ENCODE measurements at places on chromosomes 5 and 9.
A peak's percentile ranks its signal among the peaks of the same experiment; 100 is the strongest.

- H3K4me1 ChIP-seq, result no peaks in the 10 kb centered on the region
- no peak overlapping the region for H3K4me3 ChIP-seq
- no peaks in the 10 kb centered on the region for H3K27me3 ChIP-seq
- DNase-seq, result no peak
- H3K27ac ChIP-seq, result no peak overlapping the region
Measured at GRCh38 chr5:15472116-15472515, 27.9 kb upstream of the FBXL7 start.

- H3K27ac ChIP-seq, result no peak overlapping the region
- H3K27me3 ChIP-seq, result peaks cover 31% of the 10 kb centered on the region
- H3K36me3 ChIP-seq, result no peaks in the 10 kb centered on the region
- no peak overlapping the region for H3K4me3 ChIP-seq
Measured at GRCh38 chr9:87829756-87830155, 52.9 kb upstream of the SPATA31E1 start.

DNA sequence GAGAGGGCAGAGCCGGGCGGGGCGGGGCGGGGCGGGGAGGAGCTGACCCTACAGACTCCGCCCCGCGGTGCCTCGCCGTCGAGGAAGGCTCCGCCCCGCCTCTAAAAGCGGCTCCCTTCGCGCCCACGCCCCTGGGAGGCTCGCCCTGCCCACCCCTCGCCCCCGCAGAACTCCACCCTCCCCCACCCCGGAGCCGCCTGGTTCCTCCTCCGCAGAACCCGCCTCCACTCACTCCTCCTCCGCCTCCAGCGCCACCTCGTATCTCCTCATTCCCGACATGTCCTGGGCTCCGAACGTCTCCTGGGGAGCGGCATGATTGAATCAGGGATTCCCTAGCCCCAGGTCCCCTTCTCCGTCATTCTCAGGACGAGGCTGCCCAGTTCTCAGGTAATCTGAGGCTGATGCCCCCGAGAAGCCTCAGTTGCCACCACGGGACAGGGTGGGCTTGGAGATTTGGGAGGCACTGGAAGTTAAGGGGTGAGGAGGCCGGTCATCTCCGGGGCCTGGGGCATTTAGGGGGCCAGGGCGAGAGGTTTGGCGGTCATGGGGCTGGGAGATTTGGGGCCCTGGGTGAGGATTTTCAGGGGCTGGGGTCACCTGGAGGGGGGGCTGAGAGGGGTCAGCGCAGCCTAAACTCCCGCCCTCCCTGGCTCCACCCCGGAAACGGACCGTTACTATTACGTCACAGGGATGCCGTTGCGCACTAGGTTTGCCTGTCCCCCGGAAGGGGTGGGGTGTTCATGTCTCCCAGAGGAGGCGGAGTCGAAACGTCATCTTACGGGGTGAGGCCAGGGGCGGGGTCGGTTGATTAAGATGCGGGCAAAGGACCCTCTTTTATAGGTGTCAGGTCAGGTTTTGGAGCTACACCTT is 3.2 kb upstream of the CCL27 start:
- peak overlapping the region; percentile 98 for H3K27ac ChIP-seq
- H3K27me3 ChIP-seq, result no peaks in the 10 kb centered on the region
- peak; percentile 98 for DNase-seq
- H3K36me3 ChIP-seq, result peaks cover 46% of the 10 kb centered on the region

GRCh38 chr5:36054647-36055046 is 12.0 kb downstream of the UGT3A2 start:
- no peak overlapping the region for H3K27ac ChIP-seq
- H3K36me3 ChIP-seq, result no peaks in the 10 kb centered on the region
- H3K4me1 ChIP-seq, result no peaks in the 10 kb centered on the region
- no peak for DNase-seq

GRCh38 chr9:135392511-135392910 is 87.1 kb upstream of the PPP1R26 start:
- no peaks in the 10 kb centered on the region for H3K36me3 ChIP-seq
- H3K27me3 ChIP-seq, result no peaks in the 10 kb centered on the region
- no peak overlapping the region for H3K27ac ChIP-seq
- H3K4me3 ChIP-seq, result no peak overlapping the region
- no peaks in the 10 kb centered on the region for H3K4me1 ChIP-seq
- no peak for DNase-seq

- no peaks in the 10 kb centered on the region for H3K36me3 ChIP-seq
- H3K4me1 ChIP-seq, result no peaks in the 10 kb centered on the region
- H3K27me3 ChIP-seq, result no peaks in the 10 kb centered on the region
- H3K4me3 ChIP-seq, result no peak overlapping the region
- DNase-seq, result no peak
Measured at GRCh38 chr5:3288325-3288724, 307.3 kb upstream of the IRX1 start.

DNA sequence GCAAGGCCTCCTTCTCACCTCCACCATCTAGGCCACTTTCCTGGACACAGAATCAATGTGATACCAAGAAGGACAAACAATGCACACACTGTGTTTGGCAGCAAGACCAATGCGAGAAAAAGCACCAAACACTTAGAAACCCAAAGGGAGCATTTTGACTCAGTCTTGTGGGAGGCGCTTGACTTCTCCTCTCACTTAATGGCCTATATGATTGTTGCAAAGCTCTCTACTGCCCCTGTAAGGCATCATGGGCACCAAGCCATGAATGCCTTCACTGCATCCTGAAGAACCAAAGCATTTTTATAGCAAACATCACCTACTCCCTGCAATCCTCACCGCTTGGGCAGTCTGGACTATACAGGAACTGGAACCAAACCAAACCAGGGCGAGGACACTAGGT is 57.5 kb downstream of the CDH6 start:
- no peak overlapping the region for H3K4me3 ChIP-seq
- H3K36me3 ChIP-seq, result no peaks in the 10 kb centered on the region
- no peak for DNase-seq
- no peaks in the 10 kb centered on the region for H3K27me3 ChIP-seq

GRCh38 chr9:90268613-90269012 is 374.0 kb downstream of the DIRAS2 start:
- H3K27me3 ChIP-seq, result no peaks in the 10 kb centered on the region
- no peak overlapping the region for H3K4me3 ChIP-seq
- no peaks in the 10 kb centered on the region for H3K4me1 ChIP-seq

GRCh38 chr9:93574900-93575795 is 1.2 kb upstream of the PHF2 start:
- no peaks in the 10 kb centered on the region for H3K36me3 ChIP-seq
- peak overlapping the region; percentile 96 for H3K27ac ChIP-seq
- H3K4me3 ChIP-seq, result peak overlapping the region; percentile 81

DNA sequence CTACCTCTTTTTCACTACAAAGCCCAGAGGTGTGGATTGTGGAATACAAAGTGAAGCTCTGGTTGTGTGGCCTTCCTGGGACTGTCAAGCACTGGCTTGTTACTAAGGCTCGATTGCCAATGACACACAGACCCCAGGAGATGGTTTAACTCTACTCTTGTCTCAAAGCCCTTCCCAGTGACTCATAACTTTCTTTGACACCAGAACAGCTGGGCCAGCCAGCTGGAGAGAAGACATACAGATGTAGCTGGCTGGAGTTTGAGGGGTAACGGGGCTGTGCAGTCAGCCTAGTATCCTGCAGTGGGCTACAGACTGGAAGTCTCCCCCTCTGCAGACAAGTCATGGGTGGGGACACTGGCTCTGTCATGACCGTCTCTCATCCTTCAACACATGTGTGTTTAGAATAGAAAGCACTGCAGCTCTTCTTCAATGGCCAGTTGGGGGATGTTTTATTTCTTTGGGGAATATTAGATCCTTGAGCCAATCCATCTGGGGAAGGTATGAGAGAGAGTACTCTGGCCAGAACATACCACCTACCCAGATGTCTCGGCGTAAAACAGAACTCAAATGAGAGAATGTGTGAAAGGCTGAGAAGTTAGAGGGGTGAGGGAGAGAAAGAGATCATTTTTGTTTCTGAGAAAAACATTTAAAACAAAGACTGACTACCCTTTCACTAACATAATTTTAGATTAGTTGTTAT is 53.3 kb downstream of the SEMA6A start:
- peaks cover 20% of the 10 kb centered on the region for H3K4me1 ChIP-seq
- H3K4me3 ChIP-seq, result no peak overlapping the region
- no peaks in the 10 kb centered on the region for H3K27me3 ChIP-seq
- H3K36me3 ChIP-seq, result no peaks in the 10 kb centered on the region
- DNase-seq, result peak; percentile 69

- H3K27me3 ChIP-seq, result no peaks in the 10 kb centered on the region
- no peak for DNase-seq
- no peaks in the 10 kb centered on the region for H3K4me1 ChIP-seq
- no peak overlapping the region for H3K27ac ChIP-seq
Measured at GRCh38 chr9:71924576-71924975, 13.1 kb downstream of the C9orf85 start.

GRCh38 chr9:116327701-116328405 is 174.3 kb downstream of the PAPPA start:
- no peaks in the 10 kb centered on the region for H3K4me1 ChIP-seq
- H3K4me3 ChIP-seq, result no peak overlapping the region
- no peaks in the 10 kb centered on the region for H3K27me3 ChIP-seq
- no peaks in the 10 kb centered on the region for H3K36me3 ChIP-seq
- DNase-seq, result peak; percentile 41
- no peak overlapping the region for H3K27ac ChIP-seq

DNA sequence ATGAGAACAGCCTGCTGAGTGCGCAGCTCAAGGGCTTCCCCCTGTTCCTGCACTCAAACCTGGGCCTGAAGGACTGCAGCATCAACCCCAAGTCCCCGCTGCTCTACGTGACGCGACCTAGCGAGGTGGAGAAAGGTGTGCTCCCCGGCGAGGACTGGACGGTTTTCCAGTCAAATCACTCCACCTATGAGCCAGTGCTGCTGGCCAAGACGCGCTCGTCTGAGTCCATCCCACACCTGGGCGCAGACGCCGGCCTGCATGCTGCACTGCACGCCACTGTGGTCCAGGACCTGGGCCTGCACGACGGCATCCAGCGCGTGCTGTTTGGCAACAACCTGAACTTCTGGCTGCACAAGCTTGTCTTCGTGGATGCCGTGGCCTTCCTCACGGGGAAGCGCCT is 19.9 kb downstream of the NDST1 start:
- no peak overlapping the region for H3K4me3 ChIP-seq
- H3K27me3 ChIP-seq, result no peaks in the 10 kb centered on the region
- no peak for DNase-seq
- no peak overlapping the region for H3K27ac ChIP-seq
- H3K36me3 ChIP-seq, result peaks cover 22% of the 10 kb centered on the region

DNA sequence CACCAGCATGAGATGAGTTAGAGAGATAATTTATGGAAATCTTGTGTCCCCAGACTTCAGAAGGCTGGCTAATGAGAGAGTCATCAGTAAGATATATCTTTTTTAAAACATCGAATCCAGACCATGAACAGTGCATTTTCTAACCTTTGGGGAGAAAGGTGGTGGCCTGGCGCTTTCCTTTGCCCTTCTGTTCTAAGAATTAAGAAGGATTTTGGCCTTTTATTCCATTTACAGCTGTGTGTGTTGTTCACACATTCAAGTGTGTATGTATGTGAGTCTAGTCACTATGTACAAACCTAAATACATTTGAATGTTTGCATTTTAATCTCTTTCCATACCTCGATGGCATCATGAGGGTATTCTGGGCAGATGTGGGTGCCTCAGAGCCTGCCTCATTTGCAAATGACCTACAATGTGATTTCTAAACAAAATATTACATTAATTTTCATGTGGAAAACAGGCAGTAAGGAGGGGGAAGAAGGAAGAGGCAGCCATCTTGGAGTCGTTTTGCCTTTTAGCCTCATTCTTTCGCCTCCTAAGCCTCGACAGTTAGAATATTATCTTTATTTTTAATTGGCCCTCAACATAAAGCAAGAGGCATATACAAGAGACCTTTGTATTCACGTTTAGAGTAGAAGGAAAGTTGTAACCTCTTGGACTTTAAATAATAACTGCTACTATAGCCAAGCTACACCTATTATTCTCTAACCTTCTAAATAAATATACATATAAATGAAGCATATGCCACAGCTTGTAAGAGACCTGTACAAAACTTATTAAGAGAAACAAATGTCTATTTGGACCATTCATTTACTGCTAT is 125.3 kb upstream of the TMEM161B start:
- H3K27me3 ChIP-seq, result no peaks in the 10 kb centered on the region
- H3K36me3 ChIP-seq, result no peaks in the 10 kb centered on the region
- H3K27ac ChIP-seq, result no peak overlapping the region
- no peak for DNase-seq
- H3K4me1 ChIP-seq, result no peaks in the 10 kb centered on the region

GRCh38 chr5:65663804-65664521 is 39.1 kb downstream of the SHLD3 start:
- no peaks in the 10 kb centered on the region for H3K4me1 ChIP-seq
- DNase-seq, result peak; percentile 11
- H3K27me3 ChIP-seq, result no peaks in the 10 kb centered on the region
- no peak overlapping the region for H3K27ac ChIP-seq
- H3K4me3 ChIP-seq, result no peak overlapping the region
- H3K36me3 ChIP-seq, result peaks cover 63% of the 10 kb centered on the region

GRCh38 chr5:56259002-56259511 is 25.9 kb upstream of the ANKRD55 start:
- H3K36me3 ChIP-seq, result no peaks in the 10 kb centered on the region
- peaks cover 7% of the 10 kb centered on the region for H3K4me1 ChIP-seq
- H3K27ac ChIP-seq, result no peak overlapping the region
- peak; percentile 73 for DNase-seq
- H3K27me3 ChIP-seq, result no peaks in the 10 kb centered on the region
- no peak overlapping the region for H3K4me3 ChIP-seq

DNA sequence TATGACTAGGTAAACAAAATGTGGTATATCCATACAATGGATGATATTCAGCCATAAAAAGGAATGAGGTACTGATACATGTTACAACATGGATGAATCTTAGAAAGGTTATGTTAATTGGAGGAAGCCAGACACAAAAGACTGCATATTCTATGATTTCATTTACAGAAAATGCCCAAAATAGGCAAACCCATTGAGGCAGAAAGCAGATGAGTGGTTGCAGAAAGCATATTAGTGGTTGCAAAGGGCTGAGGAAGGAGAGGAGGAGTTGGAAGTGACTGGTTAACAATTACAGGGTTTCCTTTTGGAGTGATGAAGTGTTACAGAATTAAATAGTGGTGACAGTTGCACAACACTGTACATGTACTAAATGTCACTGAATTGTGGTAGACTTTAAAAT is 17.7 kb downstream of the PLGRKT start:
- no peak overlapping the region for H3K27ac ChIP-seq
- H3K27me3 ChIP-seq, result no peaks in the 10 kb centered on the region
- H3K36me3 ChIP-seq, result peaks cover 9% of the 10 kb centered on the region
- no peaks in the 10 kb centered on the region for H3K4me1 ChIP-seq
- DNase-seq, result no peak

- no peaks in the 10 kb centered on the region for H3K4me1 ChIP-seq
- H3K4me3 ChIP-seq, result no peak overlapping the region
- no peaks in the 10 kb centered on the region for H3K27me3 ChIP-seq
- no peaks in the 10 kb centered on the region for H3K36me3 ChIP-seq
Measured at GRCh38 chr9:118618849-118619248, 750.4 kb downstream of the BRINP1 start.

DNA sequence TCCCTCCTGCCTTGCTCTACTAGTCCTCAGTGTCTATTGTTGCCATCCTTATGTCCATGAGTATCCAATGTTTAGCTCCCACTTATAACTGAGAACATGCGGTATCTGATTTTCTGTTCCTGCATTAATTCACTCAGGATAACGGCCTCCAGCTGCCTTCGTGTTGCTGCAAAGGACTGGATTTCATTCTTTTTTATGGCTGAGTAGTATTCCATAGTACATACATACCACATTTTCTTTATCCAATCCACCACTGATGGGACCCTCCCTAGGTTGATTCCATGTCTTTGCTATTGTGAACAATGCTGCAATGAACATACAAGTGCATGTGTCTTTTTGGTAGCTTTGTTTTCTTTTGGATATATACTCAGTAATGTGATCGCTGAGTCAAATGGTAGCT is 50.4 kb downstream of the FNIP1 start:
- H3K4me3 ChIP-seq, result no peak overlapping the region
- no peaks in the 10 kb centered on the region for H3K27me3 ChIP-seq

- H3K36me3 ChIP-seq, result no peaks in the 10 kb centered on the region
- no peaks in the 10 kb centered on the region for H3K27me3 ChIP-seq
- H3K4me3 ChIP-seq, result no peak overlapping the region
- no peaks in the 10 kb centered on the region for H3K4me1 ChIP-seq
Measured at GRCh38 chr5:131081913-131082488, 83.1 kb downstream of the HINT1 start.
